Spinal cord (tissue), 10 donors: ENCODE measurements at places on chromosomes 3 and 15.

GRCh38 chr3:45635475-45636256 lies 41.1 kb downstream of the LIMD1 start:
- no peak for DNase-seq

- no peak for DNase-seq
Observed at GRCh38 chr3:142355692-142356091, 92.1 kb downstream of the XRN1 start.

DNA sequence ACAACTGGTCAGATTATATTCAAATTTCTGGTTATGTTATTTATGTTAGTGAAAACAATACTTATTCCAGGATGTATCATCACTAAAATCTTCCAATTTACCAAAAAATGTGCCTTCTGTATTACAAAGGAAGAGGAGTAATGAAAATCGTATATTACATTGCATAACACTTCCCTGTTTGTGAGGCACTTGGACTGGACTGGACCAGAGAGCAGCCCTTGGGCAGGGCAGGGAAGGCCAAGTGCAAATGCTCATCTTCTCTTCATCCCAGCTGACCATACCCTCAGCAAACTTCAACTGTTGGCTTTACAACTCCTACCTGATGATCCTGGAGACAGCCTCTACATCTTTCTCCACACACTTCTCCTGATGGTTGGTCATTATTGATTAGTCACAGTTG lies 285.7 kb upstream of the MME start:
- DNase-seq: no peak

DNA sequence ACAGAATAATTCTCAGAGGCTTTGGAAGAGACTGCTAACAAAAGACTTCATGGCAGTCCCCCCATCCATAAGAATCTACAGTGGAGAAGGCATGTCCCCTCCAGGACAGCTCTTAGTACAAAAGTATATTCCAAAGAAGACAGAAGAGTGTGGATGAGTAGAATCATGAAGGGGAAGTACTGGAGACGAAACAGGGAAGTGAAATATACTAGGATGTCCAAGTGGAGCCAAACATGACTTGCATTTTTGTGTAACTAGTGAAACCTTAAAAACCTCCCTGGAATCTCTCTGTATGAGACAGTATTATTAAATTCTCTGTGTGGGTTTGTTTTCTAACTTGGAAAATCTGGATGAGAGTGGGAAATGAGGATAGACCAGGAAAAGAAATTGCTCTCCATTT lies 312.4 kb downstream of the RSL24D1 start:
- no peak for DNase-seq

- DNase-seq: no peak
Observed at GRCh38 chr3:41045491-41045890, 153.8 kb upstream of the CTNNB1 start.

- no peak for DNase-seq
Observed at GRCh38 chr15:36406366-36406765, 173.1 kb upstream of the CDIN1 start.
